ENCODE measurements at places on chromosomes 2 and 18.

DNA sequence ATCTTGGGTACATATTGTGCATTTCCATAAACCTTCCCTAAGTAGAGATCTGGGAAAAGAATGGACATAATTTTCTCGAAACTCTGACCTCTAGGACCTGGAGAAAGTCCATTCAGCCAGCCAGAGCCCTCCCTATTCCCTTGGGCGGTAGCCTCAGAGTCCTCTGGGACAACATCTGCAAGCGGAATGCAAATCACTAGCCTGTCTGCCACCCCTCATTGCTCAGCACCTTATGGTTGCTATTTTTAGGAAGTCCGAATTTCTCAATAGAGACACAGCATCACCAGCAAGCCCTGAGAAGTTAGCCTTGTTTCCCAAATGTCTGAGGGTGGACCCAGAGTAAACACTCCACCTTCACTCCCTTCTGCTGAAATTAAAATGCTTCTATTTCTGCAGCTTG, 17.6 kb upstream of the CD28 start:
- no peak for DNase-seq

DNA sequence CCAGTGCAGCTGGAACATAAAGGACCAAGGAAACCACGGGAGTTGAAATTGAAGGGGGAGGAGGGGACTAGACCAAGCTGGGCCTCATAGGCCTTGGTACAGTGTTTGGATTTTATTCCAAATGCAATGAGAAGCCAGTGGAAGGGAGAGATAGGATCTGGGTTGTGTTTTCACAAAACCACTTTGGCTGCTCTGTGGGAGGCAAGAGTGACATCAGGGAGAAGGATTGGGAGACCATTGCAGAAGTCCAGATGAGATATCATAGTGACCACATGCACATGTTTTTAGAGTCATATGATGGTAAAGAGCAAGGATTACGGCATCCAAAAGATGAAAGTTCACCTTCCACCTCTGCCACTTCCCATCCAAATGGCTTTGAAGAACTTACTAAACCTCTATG, 210.2 kb downstream of the PAX3 start:
- DNase-seq: no peak

GRCh38 chr18:3985020-3985419, 470.1 kb downstream of the DLGAP1 start:
- no peak for DNase-seq

GRCh38 chr18:25351777-25352628, at the start of gene ZNF521:
ZNF521 (minus strand) TSS chr18:25352166; CDS start chr18:25350946, 1,220 bp downstream.
- DNase-seq: peak; percentile 87

DNA sequence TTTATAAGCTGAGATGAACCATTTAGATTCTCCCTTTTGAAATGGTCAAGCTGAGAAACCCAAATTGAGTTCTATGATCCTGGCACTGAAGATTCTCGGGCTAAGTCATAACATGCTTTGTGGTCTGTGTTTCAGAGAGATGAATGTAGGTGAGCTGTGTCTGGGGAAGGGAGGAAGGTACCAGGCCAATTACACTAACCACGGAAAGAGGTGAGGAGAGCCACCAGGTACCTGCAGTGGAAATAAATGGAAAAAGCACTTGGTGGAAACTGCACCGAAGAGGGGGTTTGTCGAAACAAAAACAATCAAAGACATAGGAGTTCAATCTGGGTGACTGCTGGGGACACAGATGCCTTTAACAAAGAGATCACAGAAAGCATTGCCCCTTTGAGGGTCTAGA, 963 bp upstream of the MRPL44 start:
- no peak for DNase-seq

GRCh38 chr2:217106650-217107014, 246.8 kb upstream of the TNP1 start:
- DNase-seq: no peak

- no peak for DNase-seq
These were observed 28.2 kb upstream of the BCL11A start for GRCh38 chr2:60581433-60582282.

- no peak for DNase-seq
These were observed 50.7 kb upstream of the B3GNT7 start for GRCh38 chr2:231344851-231345250.

DNA sequence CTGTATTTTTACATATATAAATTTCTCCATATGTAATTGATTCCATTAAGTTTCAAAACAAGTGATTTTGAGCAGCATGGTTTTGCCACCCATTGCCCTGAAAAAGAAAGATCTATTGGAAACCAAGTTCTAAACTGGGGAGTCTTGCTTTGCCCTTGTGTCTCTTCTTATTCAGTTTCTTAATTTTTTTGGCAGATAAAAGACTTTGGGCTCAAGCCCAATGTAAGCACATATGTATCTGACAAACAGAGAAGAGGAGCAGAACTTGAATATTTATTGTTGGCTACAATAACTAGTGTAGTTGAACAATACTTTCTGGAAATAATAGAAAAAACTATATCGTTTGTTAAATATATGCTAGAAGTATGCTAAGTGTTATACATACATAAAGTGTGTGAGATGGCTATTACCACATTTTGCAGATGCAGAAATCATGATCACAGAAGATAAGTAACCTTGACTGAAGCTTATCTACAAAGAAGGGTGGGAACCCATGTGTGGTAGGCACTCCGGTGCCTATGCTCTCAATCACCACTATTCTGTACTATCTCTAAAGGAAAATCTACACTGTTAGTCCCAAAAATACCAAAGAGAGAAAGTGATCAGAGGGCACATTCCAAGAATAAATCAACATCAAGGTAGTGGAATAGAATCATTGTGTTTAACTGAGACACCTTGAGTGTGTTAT, 109.1 kb downstream of the PLA2R1 start:
- no peak for DNase-seq

GRCh38 chr18:77668219-77668618, 418.6 kb downstream of the GALR1 start:
- DNase-seq: no peak

- DNase-seq: no peak
These were observed 70.4 kb downstream of the IL1R2 start for GRCh38 chr2:102061962-102062795.

DNA sequence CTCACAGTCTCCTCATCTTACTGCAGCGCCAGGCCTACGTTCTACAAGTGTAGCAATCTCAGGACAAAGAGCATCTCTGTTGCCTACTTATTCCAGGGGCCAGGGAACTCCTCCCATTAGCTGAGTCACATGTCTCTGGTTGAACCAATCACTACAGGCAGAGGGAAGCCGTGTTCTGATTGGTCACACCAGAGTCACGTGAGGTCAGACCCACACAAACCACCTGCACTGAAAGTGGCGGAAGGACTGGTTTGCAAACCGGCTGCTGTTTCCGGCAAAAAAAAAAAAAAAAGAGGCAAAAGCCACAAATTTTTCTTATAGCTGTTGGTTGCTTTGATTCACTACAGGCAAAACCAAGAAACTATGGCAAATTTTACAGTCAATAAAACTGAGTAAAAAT, 21.9 kb upstream of the USP14 start:
- DNase-seq: no peak

GRCh38 chr2:189116979-189117378, 62.6 kb downstream of the COL5A2 start:
- no peak for DNase-seq

GRCh38 chr2:26735097-26735496, 29.0 kb upstream of the SLC35F6 start:
- DNase-seq: no peak

DNA sequence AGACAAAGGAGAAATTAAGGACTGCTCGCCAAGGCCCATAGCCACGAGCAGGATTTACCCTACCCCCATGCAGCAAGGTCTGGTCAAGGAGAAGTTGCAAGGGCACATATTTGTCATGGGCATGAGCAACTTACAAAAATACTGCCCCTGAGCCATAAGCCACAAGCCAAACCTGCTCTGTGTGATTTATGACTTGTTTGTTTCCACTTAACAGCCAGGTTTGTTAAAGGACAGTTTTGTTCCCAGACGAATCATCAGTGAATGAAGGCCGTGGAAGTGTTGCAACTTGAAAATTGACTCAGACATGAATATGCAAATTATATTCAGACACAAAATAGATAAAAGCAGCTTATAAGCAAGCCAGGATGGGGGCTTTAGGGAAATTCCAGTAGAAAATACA, 31.3 kb upstream of the EVA1A start:
- no peak for DNase-seq

DNA sequence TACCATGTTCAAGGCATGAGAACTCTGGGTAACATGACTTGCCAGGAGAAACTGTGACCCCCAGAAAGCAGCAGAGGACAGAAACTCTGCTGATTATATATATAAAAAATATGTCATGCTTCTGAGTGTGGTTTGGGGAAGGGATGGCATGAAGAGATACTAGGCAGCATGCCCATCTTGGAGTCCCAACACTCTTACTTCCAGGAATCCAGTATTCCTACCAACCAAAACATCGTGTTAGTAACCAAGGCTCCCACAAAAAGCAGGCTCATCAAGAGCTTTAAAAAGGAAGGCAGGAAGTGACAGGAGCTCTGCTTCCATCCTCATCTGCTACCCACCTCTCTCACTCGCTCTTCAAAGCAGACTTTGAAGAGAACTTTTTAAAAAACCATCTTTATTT, 31.6 kb upstream of the TWIST2 start:
- DNase-seq: no peak
